ENCODE measurements at places on chromosomes 6 and 20. TPM values are rescaled to one million over a fixed set of nuclear protein-coding genes. Genes with fewer than 3 reads are reported as not detected.

ERVFRD-1 gene
- total RNA-seq = 0.75 TPM

DEFB125 gene
- total RNA-seq = not detected

DNA sequence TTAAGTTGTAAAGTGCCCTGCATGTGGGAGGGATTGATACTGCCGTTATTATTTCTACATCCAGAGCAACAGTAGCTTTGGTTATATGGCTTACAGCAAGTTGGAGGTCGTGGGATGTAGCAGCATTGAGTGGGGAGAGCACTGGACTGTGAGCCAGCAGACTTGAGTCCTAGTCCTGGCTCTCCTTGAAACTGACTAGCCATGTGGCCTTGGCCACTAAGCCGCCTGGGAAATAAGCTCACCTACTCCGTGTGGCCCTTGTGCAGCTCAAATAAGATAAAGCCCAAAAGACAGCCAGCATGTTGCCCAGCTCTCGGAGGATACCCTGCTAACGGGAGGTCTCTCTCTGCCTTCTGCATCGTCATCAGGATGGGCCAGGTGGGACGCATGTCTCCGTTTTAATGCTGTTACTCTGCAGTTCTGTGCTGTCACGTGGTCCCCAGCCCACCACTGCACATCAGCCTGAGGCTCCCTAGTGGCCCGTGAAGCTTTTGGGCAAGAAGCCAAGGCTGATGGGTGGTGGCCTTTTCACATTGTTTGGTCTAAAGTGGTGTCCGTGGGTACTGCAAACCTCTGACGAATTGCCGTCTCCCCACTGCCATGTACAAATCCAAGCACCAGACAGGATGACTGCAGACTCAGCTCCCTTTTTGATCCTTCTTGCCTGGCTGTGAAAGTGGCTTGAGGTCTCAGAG is 7.9 kb downstream of the EPB41L1 start:
- DNase-seq = peak; percentile 72
- no peaks in the 10 kb centered on the region for H3K27me3 ChIP-seq
- no peak overlapping the region for H3K4me3 ChIP-seq

GRCh38 chr20:63062188-63063140 is 55.7 kb upstream of the BHLHE23 start:
- H3K4me1 ChIP-seq = no peaks in the 10 kb centered on the region
- no peak for DNase-seq
- H3K27ac ChIP-seq = no peak overlapping the region
- no peak overlapping the region for H3K4me3 ChIP-seq
- no peaks in the 10 kb centered on the region for H3K36me3 ChIP-seq
- H3K27me3 ChIP-seq = peaks cover 23% of the 10 kb centered on the region

CTAGE9 gene
- total RNA-seq = not detected

DNA sequence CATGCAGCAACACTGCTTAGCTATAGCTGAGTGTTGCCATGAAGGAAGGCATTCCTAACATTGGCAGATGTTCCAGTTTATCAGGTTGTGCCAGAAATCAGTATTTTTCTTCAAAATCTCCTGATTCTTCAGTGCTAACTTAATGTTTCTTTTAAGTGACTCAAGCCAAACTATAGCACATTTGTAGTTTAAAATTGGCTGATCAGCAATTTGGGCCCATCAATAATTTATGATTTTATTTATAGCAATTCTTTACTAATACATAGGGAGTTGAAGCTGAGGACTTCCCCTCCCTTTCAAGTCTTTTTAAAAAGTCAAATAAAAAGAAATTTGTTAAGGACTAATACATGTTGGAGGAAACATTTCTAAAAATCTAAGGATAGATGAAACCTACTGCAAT is 383.8 kb upstream of the KHDRBS2 start:
- no peak overlapping the region for H3K4me3 ChIP-seq
- no peak for DNase-seq
- H3K27me3 ChIP-seq = no peaks in the 10 kb centered on the region
- no peaks in the 10 kb centered on the region for H3K4me1 ChIP-seq

Measured in adrenal gland (tissue), 19 donors.